ENCODE measurements at places on chromosomes 1 and 21. TPM values are rescaled to one million over a fixed set of nuclear protein-coding genes. Genes with fewer than 3 reads are reported as not detected.

GRCh38 chr1:202802998-202803932, 5.0 kb downstream of the KDM5B start:
- DNase-seq = no peak
- no peaks in the 10 kb centered on the region for H3K36me3 ChIP-seq
- no peak overlapping the region for H3K27ac ChIP-seq
- H3K27me3 ChIP-seq = no peaks in the 10 kb centered on the region

- H3K27ac ChIP-seq = no peak overlapping the region
- no peaks in the 10 kb centered on the region for H3K4me1 ChIP-seq
- no peaks in the 10 kb centered on the region for H3K36me3 ChIP-seq
- no peak for DNase-seq
These were observed 17.5 kb upstream of the FAM43B start for GRCh38 chr1:20534659-20535417.

- no peaks in the 10 kb centered on the region for H3K4me1 ChIP-seq
- H3K27ac ChIP-seq = peak overlapping the region; percentile 25
- no peak overlapping the region for H3K4me3 ChIP-seq
- no peaks in the 10 kb centered on the region for H3K27me3 ChIP-seq
- DNase-seq = no peak
- no peaks in the 10 kb centered on the region for H3K36me3 ChIP-seq
These were observed 119.1 kb upstream of the FGGY start for GRCh38 chr1:59177756-59178155.

DNA sequence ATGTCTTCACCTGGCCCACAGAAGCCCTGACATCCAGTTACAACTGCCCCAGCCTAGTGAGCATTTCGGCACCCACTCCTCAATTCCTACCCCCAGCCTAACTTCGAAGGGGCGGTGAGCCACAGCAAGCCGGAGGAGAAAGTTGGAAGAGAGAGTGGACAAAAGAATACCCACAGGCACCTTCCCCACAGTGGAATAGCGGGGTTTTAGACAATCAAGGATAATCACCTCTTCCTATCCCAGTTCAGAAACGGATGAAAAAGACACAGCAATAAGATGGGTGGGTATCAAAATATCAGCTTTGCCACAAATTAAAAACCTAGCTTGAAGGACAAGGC, 1.3 kb upstream of the LSS start:
- DNase-seq = no peak
- H3K36me3 ChIP-seq = peaks cover 24% of the 10 kb centered on the region
- peaks cover 24% of the 10 kb centered on the region for H3K4me1 ChIP-seq
- H3K27ac ChIP-seq = peak overlapping the region; percentile 63
- no peaks in the 10 kb centered on the region for H3K27me3 ChIP-seq

GRCh38 chr21:33212159-33212851, 17.4 kb upstream of the IFNAR2 start:
- H3K4me3 ChIP-seq = no peak overlapping the region
- H3K4me1 ChIP-seq = peaks cover 15% of the 10 kb centered on the region
- peak overlapping the region; percentile 53 for H3K27ac ChIP-seq

GRCh38 chr1:182862827-182863226, 23.7 kb downstream of the DHX9 start:
- peaks cover 8% of the 10 kb centered on the region for H3K36me3 ChIP-seq
- no peaks in the 10 kb centered on the region for H3K27me3 ChIP-seq
- no peaks in the 10 kb centered on the region for H3K4me1 ChIP-seq
- H3K4me3 ChIP-seq = no peak overlapping the region

DNA sequence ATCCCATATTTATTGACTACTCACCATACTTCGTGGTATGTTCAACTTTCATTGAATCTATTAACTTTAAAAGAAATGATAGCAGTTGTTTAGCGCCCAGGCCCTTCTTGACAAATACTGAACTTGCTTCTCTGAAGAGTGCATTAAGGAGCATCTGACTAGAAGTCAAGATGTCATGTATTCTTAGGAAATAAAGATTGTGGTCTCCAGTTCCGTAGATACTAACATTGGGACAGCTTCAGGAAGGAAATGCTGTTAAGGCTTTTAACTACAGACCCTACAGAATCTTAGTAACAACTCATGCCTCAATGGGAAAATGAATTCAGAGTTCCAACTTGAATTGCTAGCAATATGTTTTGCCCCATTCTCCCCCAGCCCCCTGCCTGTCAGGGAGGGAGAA, 14.8 kb downstream of the LYST start:
- DNase-seq = no peak
- no peaks in the 10 kb centered on the region for H3K36me3 ChIP-seq
- H3K27me3 ChIP-seq = no peaks in the 10 kb centered on the region
- H3K27ac ChIP-seq = no peak overlapping the region
- H3K4me1 ChIP-seq = no peaks in the 10 kb centered on the region

GRCh38 chr21:32256873-32257620, 21.8 kb downstream of the MIS18A start:
- no peak overlapping the region for H3K27ac ChIP-seq
- H3K4me3 ChIP-seq = no peak overlapping the region
- no peaks in the 10 kb centered on the region for H3K36me3 ChIP-seq

DNA sequence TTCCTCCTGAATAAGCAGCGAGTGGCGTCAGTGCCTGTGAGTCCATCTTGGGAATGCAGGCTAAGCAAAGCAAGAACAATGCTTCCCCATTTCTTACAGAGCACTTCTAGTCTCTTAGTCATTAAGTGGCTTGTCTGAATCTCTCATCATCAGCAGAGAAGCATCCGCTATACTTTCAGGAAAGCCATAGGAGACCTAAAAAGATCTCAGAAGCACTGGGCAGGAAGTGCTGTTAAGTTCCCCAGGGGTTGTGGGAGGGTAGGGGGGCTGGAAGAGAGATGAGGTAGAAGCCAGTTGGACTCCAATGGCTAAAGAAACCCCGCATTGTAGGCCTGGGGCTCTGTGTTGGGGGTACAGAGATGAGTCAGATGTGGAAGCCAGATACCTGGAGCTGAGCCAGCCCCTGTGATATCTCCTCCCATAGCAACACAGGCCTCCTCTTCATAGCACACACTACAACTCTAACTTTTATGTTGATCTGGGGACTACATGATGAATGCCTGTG, 44.9 kb downstream of the SYT6 start:
- H3K36me3 ChIP-seq = no peaks in the 10 kb centered on the region
- H3K4me3 ChIP-seq = no peak overlapping the region
- H3K4me1 ChIP-seq = no peaks in the 10 kb centered on the region

GRCh38 chr1:18174037-18174436, 66.4 kb downstream of the IGSF21 start:
- no peaks in the 10 kb centered on the region for H3K36me3 ChIP-seq
- H3K4me1 ChIP-seq = no peaks in the 10 kb centered on the region
- no peak for DNase-seq
- H3K4me3 ChIP-seq = no peak overlapping the region

DNA sequence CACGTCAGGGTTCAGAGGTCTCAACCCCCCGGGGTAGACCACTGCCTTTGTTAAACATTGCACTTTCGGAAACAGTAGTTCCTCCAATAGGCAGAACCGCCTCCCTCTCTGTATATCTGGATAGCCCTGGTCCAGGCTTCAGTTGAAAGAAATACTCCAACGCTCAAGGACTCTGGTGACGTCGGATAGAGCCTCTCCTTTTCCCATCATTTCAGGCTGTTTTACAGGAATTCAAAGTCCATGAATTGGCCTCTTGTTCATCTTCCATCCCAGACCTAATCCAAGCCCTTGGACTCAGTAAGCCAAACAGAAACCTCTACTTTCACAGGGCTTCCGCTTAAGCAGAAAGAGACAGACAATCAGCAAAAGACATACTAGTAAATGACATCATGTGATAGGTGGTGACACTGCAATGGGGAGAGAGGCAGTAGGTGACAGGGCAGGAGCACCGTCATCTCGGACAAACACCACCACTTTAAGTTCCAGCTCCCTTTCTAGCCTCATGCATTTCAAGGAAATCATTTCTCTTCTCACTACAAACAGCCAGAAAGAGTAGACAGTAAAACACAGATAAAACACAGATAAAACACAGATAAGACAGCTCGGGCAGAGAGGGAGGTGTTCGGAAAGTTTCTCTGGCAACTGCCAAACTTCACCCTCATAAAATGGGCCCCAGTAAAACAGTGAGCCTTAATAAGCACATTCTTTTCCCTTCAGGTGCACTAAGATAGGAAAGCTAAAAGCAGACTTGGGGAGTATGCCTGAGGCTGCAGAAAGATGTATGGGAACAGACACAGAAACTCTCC, 2.3 kb upstream of the PLA2G2A start:
- no peak overlapping the region for H3K4me3 ChIP-seq
- H3K36me3 ChIP-seq = no peaks in the 10 kb centered on the region
- peaks cover 24% of the 10 kb centered on the region for H3K4me1 ChIP-seq

GRCh38 chr1:43716559-43717281, 9.4 kb downstream of the ST3GAL3 start:
- H3K4me3 ChIP-seq = no peak overlapping the region
- H3K36me3 ChIP-seq = no peaks in the 10 kb centered on the region
- no peaks in the 10 kb centered on the region for H3K4me1 ChIP-seq

DNA sequence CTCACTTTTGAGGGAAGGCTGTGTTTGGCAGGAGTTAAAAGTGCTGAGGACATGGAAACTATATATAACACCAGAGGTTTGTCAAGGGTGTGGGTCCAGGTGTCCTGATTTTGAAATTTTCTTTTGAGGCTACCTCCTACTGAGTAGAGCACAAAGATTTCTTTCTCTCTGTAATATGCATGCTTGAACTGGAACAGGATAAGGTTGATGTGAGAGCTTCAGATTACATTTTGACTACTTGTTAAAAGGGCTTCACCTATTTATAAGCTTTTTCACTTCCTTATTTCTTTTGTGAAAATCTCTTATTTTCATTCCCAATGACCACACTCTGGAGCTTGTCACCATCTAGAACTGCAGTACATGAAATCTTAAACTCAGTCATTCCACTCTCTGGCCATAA, 59.8 kb upstream of the PLA2G4A start:
- H3K4me3 ChIP-seq = no peak overlapping the region
- H3K27ac ChIP-seq = no peak overlapping the region
- no peak for DNase-seq
- H3K36me3 ChIP-seq = no peaks in the 10 kb centered on the region
- H3K4me1 ChIP-seq = no peaks in the 10 kb centered on the region

DNA sequence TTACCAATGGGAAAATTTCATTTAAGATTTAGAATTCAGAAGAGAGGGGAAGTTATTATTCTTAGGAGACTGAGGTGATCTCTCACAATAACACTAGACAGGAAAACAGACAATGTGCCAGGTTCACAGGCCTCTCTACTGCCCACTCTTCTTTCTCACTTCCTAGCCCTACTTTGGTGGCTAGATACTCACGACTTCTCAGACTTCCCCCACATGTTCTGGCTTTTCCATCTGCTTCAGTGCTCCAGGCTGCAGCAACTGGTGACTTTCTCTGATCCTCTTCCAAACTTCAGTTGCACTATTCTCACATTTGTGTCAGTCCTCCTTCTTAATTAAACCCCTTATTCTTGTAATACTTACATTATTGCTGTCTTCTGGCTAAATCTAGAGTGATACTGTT, 208.7 kb upstream of the KCTD3 start:
- H3K4me3 ChIP-seq = no peak overlapping the region
- H3K27me3 ChIP-seq = no peaks in the 10 kb centered on the region
- no peaks in the 10 kb centered on the region for H3K36me3 ChIP-seq
- H3K27ac ChIP-seq = no peak overlapping the region
- no peak for DNase-seq
- no peaks in the 10 kb centered on the region for H3K4me1 ChIP-seq

DNA sequence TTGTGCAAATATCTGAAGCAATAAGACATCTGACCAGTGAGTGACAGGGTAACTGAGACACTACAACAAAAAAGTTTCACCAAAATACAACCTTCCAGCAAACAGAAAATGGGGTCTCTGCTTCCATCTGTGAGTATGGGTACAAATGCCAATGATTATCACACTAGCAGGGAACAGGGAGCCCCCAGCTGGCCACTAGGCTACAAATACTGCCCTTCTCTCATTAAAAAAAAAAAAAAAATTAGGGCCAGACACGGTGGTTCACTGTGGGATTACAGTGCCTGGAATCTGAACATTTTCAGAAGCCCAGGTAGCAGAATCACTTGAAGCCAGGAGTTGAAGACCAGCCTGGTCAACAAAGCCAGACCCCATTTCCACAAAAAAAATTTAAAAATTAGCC, 48.4 kb upstream of the EDARADD start:
- H3K4me3 ChIP-seq = no peak overlapping the region
- no peaks in the 10 kb centered on the region for H3K27me3 ChIP-seq
- DNase-seq = no peak
- H3K27ac ChIP-seq = no peak overlapping the region
- H3K36me3 ChIP-seq = no peaks in the 10 kb centered on the region

GRCh38 chr21:35428937-35429336, 379.8 kb upstream of the RUNX1 start:
- H3K27me3 ChIP-seq = no peaks in the 10 kb centered on the region
- no peak overlapping the region for H3K4me3 ChIP-seq
- DNase-seq = no peak
- H3K4me1 ChIP-seq = peaks cover 5% of the 10 kb centered on the region
- H3K36me3 ChIP-seq = no peaks in the 10 kb centered on the region

DNA sequence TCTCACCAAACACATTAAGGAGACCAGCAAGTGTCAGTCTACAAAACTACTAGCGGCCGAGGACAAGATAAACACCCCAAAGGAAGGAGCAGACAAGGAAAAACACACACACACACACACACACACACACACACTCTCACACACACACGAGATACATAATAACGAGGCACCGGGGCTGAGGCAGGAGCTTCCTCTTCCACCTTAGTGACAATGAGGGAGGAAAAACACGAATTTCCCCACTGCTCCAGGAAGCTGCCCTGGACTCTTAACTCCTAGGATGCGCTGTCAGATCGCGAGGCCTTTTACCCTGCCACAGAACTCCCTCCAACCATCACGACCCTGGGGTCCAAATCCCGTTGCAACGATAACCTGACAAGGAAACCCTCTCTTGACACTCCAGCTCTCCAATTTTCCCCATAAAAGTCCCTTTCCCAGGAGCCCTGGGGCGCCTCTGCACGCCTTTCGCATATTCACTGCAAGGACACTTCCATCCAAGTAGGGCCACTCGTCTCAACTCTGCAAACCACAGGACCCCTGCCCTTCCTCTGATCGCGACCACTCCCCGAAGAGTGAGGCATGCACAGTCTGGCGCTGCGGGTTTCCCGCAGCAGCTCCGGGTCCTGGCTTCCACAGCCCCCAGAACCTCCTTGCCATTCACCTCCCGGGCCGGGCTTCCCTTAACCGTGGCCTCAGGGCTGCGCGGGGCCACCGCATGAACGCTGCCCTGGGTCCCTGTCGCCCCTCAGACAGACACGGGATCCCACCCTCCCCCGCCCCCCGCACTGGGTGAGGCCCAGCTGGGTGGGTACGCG, 581 bp downstream of the ETV3 start:
- H3K27me3 ChIP-seq = no peaks in the 10 kb centered on the region

GRCh38 chr1:66723985-66724384, 28.3 kb upstream of the DYNLT5 start:
- no peak overlapping the region for H3K4me3 ChIP-seq
- no peaks in the 10 kb centered on the region for H3K4me1 ChIP-seq
- H3K36me3 ChIP-seq = no peaks in the 10 kb centered on the region
- no peak for DNase-seq
- H3K27me3 ChIP-seq = no peaks in the 10 kb centered on the region

DCST1 gene
- total RNA-seq = 2.7 TPM

AVPR1B gene
- total RNA-seq = not detected

ELF3 gene
- 497 TPM for total RNA-seq

ANGPTL3 gene
- total RNA-seq = not detected

SLAMF9 gene
- not detected for total RNA-seq

TPTE gene
- total RNA-seq = not detected

LHX4 gene
- total RNA-seq = 1.1 TPM

EPHX1 gene
- total RNA-seq = 57.2 TPM

CDC42BPA gene
- 50.1 TPM for total RNA-seq

C8B gene
- not detected for total RNA-seq

RGS1 gene
- 5.3 TPM for total RNA-seq

TAS1R1 gene
- not detected for total RNA-seq

IKBKE gene
- total RNA-seq = 14.6 TPM

HTR1D gene
- 9.5 TPM for total RNA-seq

PLA2G5 gene
- total RNA-seq = 1.9 TPM

TFF2 gene
- not detected for total RNA-seq

Measured in Peyer's patch (tissue), 4 donors.